ENCODE measurements at places on chromosomes 16 and 17.

GRCh38 chr17:7651665-7652387 lies 1.1 kb downstream of the ATP1B2 start:
- DNase-seq, result no peak

GRCh38 chr16:72024862-72025382 lies 16.4 kb downstream of the DHODH start:
- no peak for DNase-seq

DNA sequence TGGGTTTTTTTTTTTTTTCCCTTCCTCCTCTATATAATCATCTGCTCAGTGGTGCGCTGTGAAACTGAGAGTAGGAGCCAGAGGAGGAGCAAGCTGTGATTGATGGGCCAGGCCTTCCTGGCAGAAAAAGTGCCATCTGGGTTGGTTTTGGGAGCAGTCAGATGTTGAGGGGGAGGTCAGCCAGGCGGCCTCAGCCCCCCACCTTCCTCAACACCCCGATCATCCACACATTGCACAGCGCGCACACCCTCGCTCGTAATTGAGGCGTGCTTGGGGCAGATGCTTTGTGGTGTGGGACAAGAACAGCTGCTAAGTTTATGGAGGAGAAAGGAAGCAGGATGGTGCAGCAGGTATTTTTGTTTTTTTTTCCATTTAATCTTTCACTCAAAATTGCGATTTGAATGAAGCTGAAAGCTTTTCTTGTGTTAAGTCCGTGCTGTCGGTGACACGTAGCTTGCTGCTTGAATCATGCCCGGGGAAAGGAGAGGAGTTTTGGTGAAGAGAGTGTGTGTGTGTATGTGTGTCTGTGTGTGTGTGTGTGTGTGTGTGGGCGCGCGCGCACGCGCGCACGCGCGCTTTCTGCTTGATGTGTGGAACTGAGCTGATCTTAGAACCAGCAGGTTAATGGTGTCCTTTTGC lies 177.4 kb downstream of the RBFOX1 start:
- DNase-seq, result no peak

- no peak for DNase-seq
Measured at GRCh38 chr17:2008332-2009126, 16.6 kb downstream of the RTN4RL1 start.

DNA sequence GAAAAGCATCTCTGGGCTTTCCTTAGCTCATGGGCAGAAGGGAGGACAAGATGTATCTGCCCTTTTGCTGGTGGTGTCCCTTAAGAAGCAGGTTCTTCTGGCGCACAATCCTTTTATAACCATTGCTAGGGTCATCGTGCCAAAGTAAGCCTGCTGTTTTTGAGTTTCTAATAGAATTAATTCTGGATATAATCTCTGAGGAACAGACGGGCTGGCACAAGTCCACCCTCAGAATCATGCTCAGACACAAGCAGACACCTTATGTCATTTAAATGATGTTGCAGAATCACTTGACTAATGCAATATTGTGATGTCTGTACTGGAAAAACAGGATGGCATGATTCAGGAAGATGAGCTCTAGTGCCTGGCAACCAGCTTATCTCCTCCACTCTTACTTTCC lies 18.8 kb upstream of the MMD start:
- no peak for DNase-seq

DNA sequence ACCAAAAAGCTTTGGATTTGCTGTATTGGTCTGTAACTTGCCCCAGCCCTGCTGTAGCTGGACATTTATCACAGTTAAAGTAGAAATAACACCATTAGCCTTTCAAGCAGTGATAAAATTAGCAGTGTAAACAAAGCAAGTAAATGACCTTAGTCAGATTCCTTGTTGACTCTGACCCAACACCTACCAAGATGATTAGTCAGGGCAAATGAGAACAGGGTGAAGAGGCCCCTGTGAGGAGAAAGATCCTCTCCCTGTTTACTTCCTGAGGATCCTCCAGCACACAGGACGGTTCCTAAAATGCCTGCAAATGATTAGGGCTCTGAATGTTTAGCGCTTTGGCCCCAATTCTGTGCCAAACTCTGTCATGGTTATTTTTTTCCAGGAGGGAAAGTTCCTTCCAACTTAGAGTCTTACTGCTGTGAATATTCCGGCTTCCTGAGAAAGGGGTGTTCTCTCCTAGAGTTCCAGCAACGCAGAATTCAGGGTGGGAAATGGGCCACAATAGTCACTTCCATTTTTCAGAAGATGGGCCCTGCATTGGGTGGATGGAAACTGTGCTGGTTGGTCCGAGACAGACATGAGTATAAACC lies 259.0 kb upstream of the MYOCD start:
- no peak for DNase-seq

GRCh38 chr16:64705443-64705842 lies 416.4 kb downstream of the CDH11 start:
- no peak for DNase-seq

- no peak for DNase-seq
Measured at GRCh38 chr16:25893332-25893731, 201.6 kb downstream of the HS3ST4 start.

GRCh38 chr16:81216706-81217105 lies 21.8 kb upstream of the BCO1 start:
- DNase-seq, result no peak

- no peak for DNase-seq
Measured at GRCh38 chr17:64024215-64024654, 3.8 kb upstream of the ICAM2 start.

- DNase-seq, result no peak
Measured at GRCh38 chr16:27671410-27671809, 121.5 kb downstream of the KATNIP start.

- DNase-seq, result no peak
Measured at GRCh38 chr16:89404561-89404960, 85.8 kb downstream of the ANKRD11 start.

DNA sequence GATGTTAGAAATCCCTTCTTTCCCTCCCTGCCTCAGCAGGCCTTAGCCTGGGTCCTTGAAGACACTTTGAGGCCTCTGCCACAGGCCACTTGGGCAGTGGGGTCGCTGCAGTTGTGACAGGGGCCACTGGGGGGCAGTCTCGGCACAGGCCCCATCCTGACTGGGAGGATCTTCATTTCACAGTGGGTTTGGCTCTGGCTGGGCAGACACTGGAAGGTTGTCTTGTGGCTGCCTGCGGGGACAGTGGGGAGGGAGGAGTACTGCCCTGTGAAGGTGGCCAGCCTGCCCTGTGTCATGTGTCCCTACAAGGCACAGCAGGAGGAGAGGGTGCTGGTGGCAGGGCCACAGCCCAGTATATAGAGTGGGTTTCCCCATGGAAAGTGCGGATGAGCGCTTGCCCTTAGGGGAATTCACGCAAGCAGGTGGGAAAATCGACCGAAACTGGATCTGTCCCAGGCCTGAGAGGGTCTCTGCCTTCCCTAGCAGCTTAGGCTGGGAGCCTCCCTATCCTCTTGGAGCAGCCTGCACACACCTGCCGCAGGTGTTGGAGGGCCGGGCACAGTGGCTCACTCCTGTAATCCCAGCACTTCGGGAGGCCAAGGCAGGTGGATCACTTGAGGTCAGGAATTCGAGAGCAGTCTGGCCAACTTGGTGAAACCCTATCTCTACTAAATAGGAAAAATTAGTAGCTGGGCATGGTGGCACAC lies 28.8 kb downstream of the GINS2 start:
- peak; percentile 31 for DNase-seq

DNA sequence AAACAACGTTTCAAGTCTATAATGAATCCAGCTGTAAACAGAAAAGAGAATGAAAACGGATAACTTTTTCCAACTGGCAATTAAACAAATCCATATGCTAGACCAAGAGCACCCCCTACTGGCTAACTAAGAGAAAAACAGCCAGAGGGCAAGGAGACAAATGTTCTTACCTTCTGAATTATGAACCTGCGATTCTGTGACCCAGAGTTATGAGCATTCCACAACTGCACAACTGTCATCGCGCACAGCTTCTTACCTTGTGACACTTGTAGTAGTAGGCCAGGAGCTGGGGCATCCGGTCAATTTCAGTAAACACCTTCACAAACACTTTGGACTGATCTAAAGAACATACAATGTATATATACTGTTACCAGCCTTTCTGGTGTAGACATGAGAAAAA lies 18.6 kb downstream of the COG7 start:
- no peak for DNase-seq

- DNase-seq, result no peak
Measured at GRCh38 chr17:75242461-75243042, 18.9 kb downstream of the GGA3 start.

DNA sequence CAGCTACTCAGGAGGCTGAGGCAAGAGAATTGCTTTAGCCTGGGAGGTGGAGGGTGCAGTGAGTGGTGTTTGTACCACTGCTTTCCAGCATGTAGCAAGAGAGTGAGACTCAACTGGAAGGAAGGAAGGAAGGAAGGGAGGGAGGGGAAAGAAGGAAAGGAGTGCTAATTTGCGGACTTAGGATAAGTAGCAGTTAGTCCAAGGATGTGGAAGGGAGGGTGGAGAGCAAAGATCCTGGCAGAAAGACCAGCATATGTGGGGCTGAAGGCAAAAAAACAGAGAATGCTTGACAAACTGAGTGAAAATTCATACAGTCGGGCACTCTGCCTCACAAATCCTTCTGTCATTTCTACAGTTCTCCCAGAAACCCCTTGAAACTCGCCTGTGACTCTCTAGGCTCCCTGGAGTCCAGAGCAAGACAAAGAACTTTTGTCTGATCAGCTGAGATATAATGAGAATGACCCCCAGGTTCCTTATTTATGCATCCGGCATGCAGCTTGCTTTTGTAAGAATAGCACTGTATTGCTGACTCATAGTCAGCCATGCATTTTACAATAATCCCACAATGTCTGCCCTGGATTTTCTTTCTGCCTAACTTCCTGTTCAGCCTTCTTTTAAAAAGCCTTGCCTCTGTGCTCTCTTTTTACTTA lies 31.5 kb downstream of the CDK5RAP3 start:
- DNase-seq, result no peak

DNA sequence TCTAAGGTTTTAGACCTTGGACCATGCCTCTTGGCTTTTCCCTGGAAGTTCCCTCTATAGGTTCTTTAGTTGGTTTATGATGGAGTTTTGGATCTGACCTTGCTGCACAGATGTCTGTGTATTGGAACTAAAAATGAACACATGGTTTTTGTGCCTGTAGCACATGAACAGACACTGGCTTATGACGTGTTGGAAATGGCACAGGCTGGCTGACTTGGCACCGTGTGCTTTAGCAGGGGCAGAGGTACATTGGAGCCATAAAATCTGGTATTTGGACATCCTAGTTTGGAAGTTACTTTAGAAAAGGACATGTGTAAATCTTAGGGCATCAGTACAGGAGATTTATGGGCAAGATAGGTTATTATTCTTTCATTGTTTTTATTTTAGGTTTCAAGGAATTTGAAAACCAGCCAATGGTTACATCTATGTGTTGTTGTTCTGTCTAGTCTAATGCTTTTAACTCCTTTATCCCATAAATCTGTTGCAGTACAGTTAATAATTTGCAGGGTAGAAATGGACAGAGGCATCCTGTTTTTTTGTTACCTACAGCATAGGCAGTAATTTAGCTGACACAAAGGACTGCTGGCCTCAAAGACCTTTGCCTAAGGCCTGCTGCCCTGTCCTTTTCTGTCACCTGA lies 6.0 kb downstream of the SOCS7 start:
- DNase-seq, result no peak

DNA sequence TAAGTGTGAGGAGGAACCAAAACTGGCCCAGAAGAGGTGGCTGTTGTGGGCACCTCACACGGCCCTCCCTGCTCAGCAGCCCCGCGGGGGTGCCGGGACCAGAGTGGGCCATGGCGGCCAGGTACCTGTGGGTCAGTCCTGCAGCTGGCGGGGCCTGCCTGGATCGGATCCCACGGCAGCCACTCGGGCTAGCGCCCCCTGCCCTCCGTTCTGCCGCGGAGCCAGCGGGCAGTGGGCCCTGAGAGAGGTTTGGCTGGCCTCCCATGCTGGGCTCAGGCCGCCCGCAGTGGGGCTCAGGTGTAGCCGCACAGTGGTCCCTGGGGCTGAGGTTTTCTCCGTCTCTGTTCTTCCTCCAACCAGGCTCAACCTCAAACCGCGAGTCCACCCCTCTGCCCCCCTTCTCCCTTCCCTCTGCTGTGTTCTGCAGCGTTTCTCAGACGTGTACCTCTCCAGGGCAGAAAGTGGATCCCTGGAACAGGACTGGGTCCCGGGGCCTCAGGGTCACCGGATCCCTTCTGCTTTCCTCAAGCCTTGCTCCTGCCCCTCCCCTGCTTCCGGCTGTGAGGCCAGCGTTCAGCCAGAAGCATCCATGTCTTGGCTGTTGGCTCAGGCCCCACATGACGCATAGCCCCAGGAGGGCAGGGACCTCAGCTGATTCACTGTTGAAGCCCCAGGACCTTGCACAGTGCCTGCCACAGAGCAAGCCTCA lies 28.6 kb upstream of the ITGA3 start:
- DNase-seq, result no peak

GRCh38 chr17:6380915-6381438 lies 53.9 kb downstream of the AIPL1 start:
- DNase-seq, result no peak

- DNase-seq, result no peak
Measured at GRCh38 chr17:1582374-1582773, 19.8 kb upstream of the PITPNA start.

DNA sequence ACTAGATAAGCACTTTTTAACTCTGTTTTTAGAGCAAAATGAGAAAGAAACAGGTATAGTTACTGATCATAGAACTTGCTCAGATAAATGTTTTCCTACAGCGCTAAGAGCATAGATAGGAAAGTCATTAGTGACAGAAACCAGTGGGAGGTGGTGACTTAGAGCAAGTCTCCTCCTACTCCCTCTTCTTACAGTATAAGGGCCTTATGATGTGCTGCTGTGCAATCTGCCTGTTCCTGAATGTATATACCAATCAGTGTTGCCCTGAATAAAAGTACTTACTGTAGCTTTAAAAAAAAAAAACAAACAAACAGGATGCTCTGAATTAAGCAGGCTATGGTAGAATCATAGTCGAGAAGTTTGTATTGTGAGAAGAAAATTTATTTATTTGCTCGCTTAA lies 23.3 kb upstream of the RASL10B start:
- DNase-seq, result no peak

- no peak for DNase-seq
Measured at GRCh38 chr17:4994081-4994595, 3.2 kb downstream of the INCA1 start.

DNA sequence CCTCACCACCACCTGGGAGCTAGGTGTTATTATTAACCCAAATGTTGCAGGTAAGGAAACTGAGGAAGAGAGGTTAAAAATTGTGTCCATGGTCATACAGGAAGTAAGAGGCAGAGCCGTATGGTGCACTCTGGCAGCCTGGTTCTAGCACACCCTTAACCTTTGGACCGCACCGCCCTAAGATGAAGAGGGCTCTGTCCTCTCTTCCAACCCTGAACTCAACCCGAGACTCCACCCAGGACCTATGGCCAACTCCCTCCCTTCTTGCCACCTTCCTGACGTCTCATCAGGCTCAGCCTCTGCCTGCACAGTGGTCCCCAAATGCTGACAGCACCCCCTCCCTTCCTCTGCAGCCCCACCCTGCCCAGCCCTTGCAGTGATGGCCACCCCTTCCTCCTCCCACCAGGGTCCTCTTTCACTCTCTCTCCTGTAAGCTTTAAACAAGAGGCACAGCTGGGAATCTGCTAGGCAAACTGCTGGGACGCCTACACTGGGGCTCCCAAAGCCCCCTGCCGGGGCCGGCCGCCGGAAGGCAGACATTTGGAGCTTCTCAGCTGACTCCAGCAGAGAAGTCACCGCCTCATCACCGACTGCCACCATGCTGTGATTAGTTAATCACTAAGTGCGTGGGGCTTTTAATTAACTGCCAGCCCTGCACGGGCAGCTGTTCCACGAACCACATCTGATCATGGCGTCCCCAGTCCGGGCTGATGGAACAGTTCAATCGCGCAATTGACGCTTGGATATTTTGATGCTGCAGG lies 16.7 kb upstream of the C16orf78 start:
- no peak for DNase-seq
